ENCODE measurements at places on chromosomes 13 and 19.

DNA sequence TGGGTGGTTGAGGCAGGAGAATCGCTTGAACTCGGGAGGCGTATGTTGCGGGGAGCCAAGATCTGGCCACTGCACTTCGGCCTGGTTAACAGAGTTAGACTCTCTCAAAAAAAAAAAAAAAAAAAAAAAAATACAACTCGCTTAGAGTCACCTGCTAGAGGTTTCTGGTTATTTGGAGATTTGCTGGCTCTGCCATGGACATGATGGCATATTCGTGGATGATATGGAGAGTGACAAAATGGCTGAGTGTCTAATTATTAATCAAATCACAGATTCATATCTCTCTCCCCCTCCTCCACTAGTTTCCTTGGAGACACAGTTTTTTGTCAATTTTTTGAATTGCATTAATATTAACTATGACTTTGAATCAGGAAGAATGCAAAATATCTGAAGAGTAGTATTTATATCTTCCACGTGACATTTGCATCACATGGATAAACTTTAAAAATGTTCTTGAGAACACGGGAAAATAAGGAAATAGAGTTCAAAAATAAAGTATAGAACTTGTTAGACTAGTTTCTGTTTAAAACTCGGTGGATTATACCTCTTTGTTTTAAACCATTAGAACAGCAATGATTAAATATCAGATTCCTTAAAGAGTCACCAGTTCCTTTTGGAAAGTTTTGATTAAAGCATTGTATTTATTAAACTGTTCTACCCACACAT, 47.8 kb downstream of the KLF5 start:
- DNase-seq, result no peak

- no peak for DNase-seq
Observed at GRCh38 chr13:113809934-113810333, 50.9 kb downstream of the TMEM255B start.

DNA sequence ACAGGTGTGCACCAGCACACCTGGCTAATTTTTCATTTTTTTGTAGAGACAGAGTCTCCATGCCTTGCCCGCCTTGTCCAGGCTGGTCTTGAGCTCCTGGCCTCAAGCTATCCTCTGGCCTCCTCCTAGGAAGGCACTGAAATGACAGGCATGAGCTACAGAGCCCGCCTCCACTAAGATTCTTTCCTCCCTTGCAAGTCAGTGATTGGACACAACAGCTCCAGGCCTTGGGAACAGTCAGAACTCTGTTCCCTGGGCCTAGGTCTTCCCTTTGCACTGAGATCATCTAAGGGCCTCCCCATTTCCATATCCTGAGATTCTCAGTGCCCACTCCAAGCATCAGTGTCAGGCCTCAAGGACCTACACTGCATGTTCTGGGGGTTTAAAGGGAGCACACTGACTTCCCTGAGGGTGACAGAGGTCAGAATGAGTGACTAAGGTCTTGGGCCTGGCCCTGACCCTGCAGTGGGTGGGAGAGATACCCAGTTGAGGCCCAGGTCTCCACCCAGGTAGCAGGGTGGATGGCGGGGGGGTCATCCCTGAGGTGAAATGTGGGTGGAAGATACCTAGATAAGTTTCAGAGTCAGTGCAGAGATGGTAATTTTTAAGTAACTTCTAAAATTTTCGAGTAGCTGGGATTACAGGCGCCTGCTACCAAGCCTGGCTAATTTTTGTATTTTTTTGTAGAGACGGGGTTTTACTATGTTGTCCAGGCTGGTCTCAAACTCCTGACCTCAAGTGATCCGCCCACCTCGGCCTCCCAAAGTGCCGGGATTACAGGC, 17.3 kb upstream of the ERCC1 start:
- peak; percentile 59 for DNase-seq

DNA sequence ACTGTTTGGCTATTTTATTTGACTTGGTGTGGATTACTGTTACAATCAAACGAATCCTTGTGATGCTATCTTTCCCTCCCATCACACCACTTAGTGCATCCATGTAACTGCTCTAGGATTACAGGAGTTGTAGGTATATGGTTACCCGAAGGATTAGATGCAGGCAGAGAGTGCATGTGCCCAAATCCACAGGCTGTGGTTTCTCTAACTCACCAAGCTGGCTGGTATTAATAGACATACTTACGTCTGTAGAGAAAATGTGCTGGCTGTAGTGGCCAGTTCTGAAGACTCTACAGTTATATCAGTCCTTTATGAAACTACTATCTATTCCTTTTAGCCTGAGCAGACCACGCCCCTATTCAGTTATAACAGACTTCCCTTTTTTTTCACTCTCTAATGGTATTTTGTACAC, 1.1 kb upstream of the HMGB1 start:
- DNase-seq, result peak; percentile 91

- DNase-seq, result peak; percentile 85
Observed at GRCh38 chr19:41958367-41959055, 610 bp downstream of the RABAC1 start.

GRCh38 chr19:38653028-38653571, 5.7 kb downstream of the ACTN4 start:
- DNase-seq, result peak; percentile 52

- peak; percentile 32 for DNase-seq
Observed at GRCh38 chr13:26785838-26786630, 25.4 kb upstream of the GPR12 start.

- DNase-seq, result no peak
Observed at GRCh38 chr19:8558325-8558724, 18.9 kb downstream of the MYO1F start.

GRCh38 chr19:6065685-6066374, 44.5 kb downstream of the RFX2 start:
- DNase-seq, result no peak

- DNase-seq, result no peak
Observed at GRCh38 chr19:4443966-4444764, 13.4 kb downstream of the UBXN6 start.

DNA sequence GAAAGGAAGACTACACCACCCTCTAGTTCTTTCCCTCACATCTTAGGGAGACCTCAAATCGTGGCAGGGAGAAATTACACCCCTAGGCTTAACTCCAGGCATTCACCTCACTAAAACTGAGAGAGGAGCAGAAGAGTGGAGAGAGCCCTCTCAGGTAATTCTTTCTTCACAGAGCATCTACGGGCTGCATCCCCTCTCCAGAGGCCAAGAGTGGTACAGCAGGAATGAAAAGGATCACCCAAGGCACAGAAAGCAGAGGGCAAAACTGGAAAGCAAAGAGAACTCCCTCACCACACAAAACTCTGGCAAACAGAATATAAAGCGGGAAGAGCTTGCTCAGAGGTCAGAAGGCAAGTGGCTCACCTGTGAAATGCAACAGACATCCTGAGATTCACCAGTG, 661.2 kb downstream of the TBC1D4 start:
- DNase-seq, result no peak

GRCh38 chr13:68588623-68589022, 1358.5 kb upstream of the PCDH9 start:
- DNase-seq, result no peak

DNA sequence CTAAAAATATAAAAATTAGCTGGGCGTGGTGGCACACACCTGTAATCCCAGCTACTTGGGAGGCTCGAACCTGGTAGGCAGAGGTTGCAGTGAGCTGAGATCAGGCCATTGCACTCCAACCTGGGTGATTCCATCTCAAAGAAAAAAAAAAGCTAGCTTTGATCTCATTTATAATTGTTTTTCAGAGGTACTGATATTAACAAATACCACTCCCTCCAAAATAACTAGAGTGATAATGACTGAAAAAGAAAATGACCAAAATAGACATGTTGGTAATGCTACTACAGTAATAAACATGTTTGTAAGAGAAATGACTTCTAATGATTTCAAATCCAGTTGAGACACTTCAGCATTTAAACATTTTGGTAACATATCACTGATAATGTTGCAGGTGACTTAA, 13.0 kb downstream of the PDCD5 start:
- no peak for DNase-seq

DNA sequence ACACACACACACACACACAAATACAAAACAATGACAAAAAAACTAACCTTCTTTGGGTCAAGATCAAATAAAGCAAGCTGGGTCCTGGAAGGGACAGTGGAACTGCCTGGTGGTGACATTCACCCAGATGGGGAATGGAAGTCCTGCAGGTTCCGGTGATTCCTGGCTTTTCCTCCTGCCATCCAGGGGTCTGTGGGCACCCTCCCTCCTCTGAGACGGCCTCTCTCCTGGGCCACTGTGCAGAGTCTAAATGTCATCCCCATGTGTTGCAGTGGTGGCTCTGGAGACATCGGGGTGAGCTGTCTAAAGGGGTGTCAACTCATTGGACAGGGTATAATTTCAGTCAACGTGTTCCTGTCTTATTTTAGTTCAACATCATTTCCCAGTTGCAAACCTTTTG, 248.2 kb downstream of the ZNF536 start:
- no peak for DNase-seq

DNA sequence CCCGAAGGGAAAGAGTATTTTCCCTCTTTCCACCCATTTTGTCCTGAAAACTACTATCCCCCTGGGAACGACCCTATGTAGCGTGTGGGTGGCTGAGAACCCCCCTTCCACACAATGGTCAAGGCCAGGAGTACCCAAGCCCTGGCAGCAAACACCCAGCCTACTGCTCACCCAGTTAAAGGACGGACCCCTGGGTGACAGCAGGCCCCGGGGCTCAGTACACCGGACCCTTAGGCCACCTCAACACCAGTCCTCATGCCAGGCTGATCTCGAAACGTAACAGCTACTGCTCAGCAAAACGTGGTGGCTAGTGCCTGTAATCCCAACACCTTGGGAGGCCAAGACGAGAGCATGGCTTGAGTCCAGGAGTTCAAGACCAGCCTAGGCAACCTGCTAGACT, 1.4 kb downstream of the ANKRD27 start:
- no peak for DNase-seq

GRCh38 chr13:22064854-22065620, 394.2 kb downstream of the FGF9 start:
- DNase-seq, result no peak

DNA sequence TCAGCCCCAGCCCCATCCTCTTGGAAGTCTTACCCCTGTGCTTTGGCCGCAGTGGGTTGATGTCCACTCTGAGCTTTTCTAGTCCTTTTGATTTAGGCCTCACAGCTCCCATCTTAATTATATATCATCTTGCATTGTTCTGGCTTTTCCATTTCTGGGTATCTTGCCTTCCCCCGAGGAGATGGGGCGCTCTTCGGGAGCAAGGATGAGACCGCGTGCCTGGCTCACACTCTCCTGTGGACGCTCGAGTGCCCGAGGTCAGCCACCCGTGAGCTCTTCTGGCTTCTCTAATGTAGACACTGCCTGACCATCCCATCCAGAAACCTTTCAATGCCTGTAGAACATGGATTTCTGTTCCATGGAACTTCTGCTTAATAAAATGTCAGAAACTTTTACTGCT, 53.5 kb upstream of the GPR183 start:
- DNase-seq, result no peak
